IMR-90 (cell line): ENCODE measurements at places on chromosomes 5 and 9.

- no peak for DNase-seq
These were observed 153.3 kb downstream of the EFNA5 start for GRCh38 chr5:107517185-107518033.

GRCh38 chr5:91142819-91143218 is 240.3 kb downstream of the ARRDC3 start:
- no peak for DNase-seq

DNA sequence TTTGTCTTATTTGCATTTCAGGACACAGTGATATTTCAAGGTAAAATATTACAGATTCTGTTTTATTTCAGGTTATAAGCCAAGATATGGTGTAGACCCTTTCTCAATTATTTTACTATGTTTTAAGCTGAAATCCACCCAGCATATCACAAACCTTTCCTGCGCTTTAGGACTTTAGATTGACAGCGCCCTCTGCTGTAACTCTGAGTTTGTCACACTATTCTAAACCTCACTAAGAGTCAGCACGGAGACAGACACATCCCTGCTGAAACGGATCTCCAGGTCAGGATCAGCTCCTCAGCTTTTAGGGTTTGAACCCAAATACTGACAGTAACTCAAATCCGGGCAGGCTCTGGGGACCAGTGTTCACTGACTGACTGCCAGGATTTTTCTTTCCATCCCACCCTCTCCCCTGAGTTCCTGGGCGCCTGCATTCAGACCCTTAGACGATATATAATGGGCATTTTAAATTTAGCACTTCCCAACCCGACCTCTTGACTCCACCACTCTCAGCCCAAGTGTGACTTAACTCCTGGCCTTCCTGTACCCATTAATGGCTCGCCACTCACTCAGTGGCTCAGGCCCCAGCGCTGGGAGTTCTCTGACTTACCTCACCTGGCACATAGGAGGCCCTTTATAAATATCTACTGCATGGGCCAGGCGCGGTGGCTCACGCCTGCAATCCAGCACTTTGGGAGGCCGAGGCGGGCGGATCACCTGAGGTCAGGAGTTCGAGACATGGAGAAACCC is 33.5 kb downstream of the TLX3 start:
- DNase-seq, result peak; percentile 71

- DNase-seq, result no peak
These were observed 14.1 kb downstream of the CRB2 start for GRCh38 chr9:123370108-123370507.

DNA sequence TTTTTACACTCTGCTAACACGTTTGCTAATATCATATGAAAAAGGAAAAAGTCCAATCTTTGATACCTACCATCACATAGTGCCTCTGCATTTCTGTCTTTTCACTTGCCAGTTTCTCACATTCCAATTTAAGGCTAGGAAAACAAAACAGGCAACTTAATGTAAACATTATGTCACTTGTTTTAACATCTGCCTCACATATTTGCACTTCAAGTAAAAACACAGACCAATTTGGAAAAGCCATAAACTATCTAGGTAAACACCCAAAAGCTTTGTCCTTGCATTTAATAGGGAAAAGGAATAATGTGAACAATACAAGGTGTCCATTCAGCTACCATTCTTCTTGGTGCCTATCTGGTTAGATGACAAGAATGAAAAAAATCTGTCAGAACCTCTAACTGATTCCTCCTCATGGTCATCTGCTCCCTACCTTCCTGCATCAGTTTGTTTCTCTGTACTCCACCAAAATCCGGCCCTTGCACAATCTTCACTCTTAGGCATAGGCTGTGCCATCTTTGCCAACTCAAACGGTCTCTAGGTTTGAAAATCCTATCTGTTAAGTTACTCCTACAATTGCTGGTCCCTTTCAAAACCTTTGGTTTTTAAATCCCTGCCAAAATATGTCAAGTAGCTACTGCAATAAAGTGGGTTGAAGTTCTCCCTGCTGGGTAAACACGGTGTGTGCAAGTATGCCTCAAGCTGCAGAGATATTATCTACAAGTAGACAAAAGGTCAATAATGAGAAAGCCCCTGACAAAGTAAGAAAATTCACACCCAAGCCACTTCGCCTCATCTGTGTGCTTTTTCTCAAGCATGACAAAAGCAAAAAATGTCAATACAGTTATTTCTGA is 3.4 kb downstream of the TLE1 start:
- peak; percentile 55 for DNase-seq

DNA sequence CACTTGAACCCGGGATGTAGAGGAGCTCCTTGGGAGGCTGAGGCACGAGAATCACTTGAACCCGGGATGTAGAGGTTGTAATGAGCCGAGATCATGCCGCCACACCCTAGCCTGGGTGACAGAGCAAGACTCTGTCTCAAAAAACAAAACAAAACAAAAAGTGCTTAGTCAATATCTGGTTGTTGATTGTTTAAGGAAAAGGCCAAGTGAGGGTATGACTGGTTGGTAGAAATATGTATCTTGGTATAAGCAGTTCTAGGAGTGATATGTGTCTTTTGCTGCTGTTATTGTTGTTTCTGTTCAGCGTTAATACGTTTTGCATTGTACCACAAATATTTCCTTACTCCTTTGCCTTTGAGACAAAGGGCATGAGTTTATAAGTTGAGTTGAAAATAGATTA is 210.7 kb upstream of the DMRT1 start:
- peak; percentile 17 for DNase-seq

DNA sequence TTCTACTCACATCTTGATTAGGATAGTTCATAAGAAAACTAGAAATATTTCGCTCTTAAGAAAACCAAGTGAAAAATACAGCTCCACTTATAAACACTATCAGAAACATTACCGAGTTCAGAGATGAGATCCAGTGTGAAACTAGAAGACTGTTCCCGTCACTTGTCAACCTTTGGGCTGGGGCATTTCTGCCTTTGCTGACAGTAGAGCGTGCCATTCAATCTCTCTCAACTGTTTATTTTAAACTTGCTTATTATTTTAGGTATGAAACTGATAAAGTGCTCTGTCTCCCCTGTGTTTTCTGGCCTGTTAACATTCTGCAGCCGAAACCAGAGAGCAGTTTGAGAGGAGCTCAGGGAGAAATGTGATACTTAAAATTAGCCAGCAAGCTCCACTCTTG is 16.7 kb downstream of the MRRF start:
- DNase-seq, result no peak

DNA sequence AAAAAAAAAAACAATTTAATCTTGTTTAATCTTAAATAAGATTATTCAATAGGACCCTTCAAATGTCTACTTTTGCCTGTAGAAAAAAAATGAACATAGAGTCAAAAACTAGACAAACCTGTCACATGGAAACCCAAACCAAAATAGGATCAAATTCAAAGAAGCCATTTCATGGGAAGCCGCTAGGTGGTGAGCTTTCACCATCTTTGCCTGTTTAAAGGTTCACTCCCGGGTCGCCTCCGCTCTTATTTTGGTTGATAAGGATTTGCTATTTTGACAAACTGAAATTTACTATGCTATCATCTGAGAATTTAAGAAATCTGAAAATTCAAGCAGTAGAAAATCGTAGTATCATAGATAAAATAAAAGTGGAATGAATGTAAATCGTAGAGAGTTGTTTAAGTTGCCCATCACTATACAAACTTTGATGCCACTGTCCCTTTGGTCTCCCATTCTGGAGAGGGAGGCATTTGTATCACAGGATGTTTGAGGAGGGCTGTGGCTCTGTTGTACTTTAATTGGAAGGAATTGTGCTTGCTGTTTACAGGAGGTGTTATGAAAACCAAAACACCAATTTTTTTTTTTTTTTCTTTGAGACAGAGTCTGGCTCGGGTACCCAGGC is 43.5 kb upstream of the DNAH5 start:
- DNase-seq, result peak; percentile 81

DNA sequence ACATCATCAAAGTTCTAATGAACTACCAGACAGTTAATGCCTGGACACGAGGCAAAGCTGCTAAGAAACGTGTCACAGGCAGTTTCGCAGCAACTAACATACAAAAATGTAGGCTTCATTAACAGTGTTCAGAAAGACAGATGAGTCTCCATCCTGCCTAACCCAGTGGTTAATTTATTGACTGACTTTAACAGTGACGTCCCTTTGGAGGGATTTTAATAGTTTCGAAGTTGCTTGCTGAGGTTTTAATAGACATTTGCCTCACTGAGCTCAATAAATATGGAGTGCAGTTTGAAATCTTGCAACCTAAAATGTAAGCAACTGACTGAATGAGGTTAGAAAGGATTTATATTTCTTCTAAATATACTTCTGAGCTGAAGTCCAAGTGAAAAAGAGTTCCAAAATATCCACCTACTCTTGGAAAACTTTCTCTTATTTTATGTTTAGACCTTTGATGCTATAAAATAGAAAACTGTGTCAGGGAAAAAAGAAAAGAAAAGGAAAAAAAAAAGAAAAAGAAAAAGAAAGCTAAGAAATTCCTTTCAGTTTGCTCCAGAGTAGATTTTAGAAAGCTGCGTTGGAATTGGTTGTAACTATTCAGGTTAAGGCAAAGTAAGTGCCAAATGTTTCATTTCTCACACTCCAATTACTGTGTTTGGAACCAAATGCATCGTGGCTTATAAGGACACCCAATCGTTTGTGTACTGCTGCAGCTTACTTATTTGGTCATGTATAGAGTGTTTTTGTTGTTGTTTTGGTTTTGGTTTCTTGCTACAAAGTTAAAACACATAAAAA is 2016.6 kb downstream of the MAT2B start:
- DNase-seq, result peak; percentile 16

- no peak for DNase-seq
These were observed 99.8 kb downstream of the ATPSCKMT start for GRCh38 chr5:10149911-10150310.

GRCh38 chr9:38057416-38058195 is 11.4 kb downstream of the SHB start:
- no peak for DNase-seq

DNA sequence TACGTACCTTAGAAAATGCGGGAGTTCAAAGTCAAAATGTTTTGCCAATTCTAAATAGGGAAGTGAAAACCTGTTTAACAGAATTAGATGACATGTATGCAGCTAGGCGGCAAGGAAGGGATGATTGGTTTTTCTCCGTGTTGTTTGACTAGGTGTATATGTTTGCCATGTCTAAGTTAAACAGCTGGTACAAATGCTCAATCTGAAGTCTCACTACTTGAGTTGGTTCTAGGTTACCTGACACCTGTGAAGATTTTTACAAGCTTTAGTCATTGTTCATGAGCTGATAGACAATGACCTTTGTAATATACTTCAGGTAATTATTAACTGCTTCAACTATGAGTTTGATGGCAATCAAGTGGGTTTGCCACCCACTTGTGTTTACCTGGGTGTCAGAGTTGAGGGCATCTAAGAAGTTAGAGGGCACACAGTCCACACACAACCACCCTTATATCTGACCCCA is 74.3 kb downstream of the SLC44A1 start:
- no peak for DNase-seq

DNA sequence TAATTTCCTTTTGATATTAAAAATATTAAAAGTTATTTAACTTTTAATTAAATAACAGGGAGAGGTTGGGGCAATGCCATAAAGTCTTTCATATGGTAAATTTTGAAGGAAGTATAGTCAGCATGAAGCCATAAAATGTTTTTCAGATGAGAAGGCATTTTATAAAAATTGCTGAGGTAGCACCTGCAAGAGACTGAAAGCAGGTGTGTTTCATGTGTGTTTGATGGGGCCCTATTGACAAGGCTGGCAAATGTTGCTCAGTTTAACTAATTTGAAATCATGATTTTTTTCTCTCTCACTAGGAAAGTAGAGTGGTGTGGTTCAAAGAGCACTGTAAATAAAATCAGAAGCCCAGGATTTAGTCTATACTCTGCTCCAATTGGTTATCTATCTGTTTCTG is 805.8 kb upstream of the C9orf72 start:
- no peak for DNase-seq

- peak; percentile 49 for DNase-seq
These were observed 11.9 kb downstream of the TMC1 start for GRCh38 chr9:72533322-72533721.
